Sigmoid colon (tissue), 7 donors: ENCODE measurements at places on chromosomes 3 and 15. TPM values are rescaled to one million over a fixed set of nuclear protein-coding genes. Genes with fewer than 3 reads are reported as not detected.

LRRC34 gene
- total RNA-seq = 2.9 TPM

PPM1M gene
- 28.2 TPM for total RNA-seq

SUCLG2 gene
- total RNA-seq = 70.9 TPM

TASOR gene
- total RNA-seq = 67.9 TPM

LIPC gene
- not detected for total RNA-seq

ITIH1 gene
- total RNA-seq = not detected

GRCh38 chr15:70535071-70535954 is 228.0 kb downstream of the UACA start:
- no peak overlapping the region for H3K4me3 ChIP-seq
- H3K27me3 ChIP-seq = no peaks in the 10 kb centered on the region
- no peaks in the 10 kb centered on the region for H3K4me1 ChIP-seq
- no peaks in the 10 kb centered on the region for H3K36me3 ChIP-seq
- no peak overlapping the region for H3K27ac ChIP-seq
- no peak for DNase-seq

DNA sequence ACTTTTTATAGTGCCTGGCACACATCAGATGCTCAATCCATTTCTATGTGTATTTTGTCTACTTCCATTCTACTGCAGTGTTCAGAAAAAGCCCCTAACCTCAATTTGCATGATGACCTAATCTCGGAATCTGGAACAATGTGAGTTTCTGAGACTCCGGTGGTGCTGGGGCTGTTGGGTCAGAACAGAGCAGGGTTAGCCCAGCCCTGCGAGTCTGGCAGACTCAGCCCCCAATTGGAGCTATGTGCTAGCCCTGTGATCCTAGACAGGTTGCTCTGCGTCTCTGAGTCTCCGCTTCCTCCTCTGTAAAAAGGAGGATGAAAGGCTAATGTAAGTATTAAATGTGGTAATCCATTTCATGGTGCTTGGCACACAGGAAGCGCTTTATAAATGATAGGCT is 95.0 kb upstream of the ICE2 start:
- no peak overlapping the region for H3K4me3 ChIP-seq
- peaks cover 13% of the 10 kb centered on the region for H3K4me1 ChIP-seq
- H3K27ac ChIP-seq = no peak overlapping the region
- no peaks in the 10 kb centered on the region for H3K27me3 ChIP-seq
- H3K36me3 ChIP-seq = no peaks in the 10 kb centered on the region
- DNase-seq = no peak

- no peak overlapping the region for H3K27ac ChIP-seq
- no peaks in the 10 kb centered on the region for H3K36me3 ChIP-seq
- no peak overlapping the region for H3K4me3 ChIP-seq
- DNase-seq = peak; percentile 60
- no peaks in the 10 kb centered on the region for H3K4me1 ChIP-seq
Measured at GRCh38 chr15:28943611-28944230, 57.9 kb downstream of the APBA2 start.

GRCh38 chr15:99213187-99213811 is 36.1 kb downstream of the TTC23 start:
- H3K4me1 ChIP-seq = peaks cover 37% of the 10 kb centered on the region
- H3K27ac ChIP-seq = peak overlapping the region; percentile 90
- peaks cover 31% of the 10 kb centered on the region for H3K36me3 ChIP-seq
- H3K27me3 ChIP-seq = no peaks in the 10 kb centered on the region

DNA sequence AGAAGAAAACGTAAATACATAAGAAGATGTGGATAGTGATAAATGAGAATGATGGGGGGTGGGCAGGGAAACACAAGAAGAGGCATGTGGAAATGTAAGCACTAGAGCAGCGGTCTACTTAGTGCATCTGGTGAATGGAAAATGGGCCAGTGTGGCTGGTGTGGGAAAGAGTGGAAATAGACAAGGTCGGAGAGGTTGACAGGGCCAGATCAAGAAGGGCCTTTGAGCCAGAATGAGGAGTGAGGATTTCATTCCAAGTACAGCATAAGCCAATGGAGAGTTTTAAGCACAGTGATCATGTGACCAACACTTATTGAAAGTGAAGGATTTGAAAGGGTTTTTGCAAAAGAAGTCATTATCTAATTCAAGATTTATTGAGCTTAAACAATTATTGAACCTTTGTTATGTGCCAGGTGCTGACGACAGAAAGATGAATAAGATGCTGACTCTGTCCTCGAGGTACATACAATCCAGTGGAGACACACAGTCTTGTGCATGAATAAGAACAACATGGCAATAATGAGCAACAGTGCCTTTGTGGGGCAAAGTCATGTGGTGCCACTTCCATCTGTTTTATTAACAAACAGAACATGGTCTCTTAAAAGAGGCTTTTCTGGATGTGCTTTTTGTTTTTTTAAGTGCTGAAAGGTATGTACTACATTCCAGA is 124.1 kb downstream of the MFSD1 start:
- no peaks in the 10 kb centered on the region for H3K4me1 ChIP-seq
- no peak for DNase-seq
- no peak overlapping the region for H3K4me3 ChIP-seq
- no peak overlapping the region for H3K27ac ChIP-seq
- H3K36me3 ChIP-seq = no peaks in the 10 kb centered on the region

- no peaks in the 10 kb centered on the region for H3K4me1 ChIP-seq
- H3K27me3 ChIP-seq = no peaks in the 10 kb centered on the region
- H3K4me3 ChIP-seq = no peak overlapping the region
- no peaks in the 10 kb centered on the region for H3K36me3 ChIP-seq
- DNase-seq = no peak
- H3K27ac ChIP-seq = no peak overlapping the region
Measured at GRCh38 chr15:100759698-100760356, 119.8 kb upstream of the ALDH1A3 start.

DNA sequence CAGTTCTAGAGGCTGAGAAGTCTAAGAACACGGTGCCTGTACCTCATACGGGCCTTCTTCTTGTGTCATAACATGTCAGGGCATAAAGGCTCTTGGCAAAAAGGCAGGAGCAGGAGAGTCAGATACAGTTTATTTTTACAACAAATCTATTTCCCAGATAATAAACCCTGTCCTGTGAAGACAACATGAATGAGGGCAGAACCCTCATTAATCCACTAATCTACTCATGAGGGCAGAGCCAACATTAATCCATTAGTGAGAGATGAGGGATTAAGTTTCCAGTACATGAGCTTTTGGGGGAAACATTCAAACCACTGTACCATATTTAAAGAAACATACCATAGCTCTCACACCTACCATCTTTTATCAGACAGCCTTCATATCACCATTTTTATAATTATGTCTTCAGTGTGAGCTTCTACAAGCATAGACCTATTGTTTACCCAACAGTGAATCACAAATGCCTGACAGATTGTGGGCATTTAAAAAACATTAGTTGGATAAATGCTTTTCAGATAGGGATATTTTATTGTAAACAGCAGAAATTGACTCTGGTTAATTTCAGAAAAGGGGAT is 645.8 kb downstream of the GRM7 start:
- H3K36me3 ChIP-seq = no peaks in the 10 kb centered on the region
- H3K27me3 ChIP-seq = no peaks in the 10 kb centered on the region
- H3K4me3 ChIP-seq = no peak overlapping the region
- no peak for DNase-seq
- no peaks in the 10 kb centered on the region for H3K4me1 ChIP-seq

GRCh38 chr3:16784973-16785372 is 99.8 kb upstream of the PLCL2 start:
- no peaks in the 10 kb centered on the region for H3K27me3 ChIP-seq
- H3K4me3 ChIP-seq = no peak overlapping the region
- no peak overlapping the region for H3K27ac ChIP-seq
- no peaks in the 10 kb centered on the region for H3K36me3 ChIP-seq
